ENCODE measurements at places on chromosomes 4 and X.

- DNase-seq, result peak; percentile 5
Measured at GRCh38 chr4:125091-125771, 930 bp downstream of the ZNF718 start.

DNA sequence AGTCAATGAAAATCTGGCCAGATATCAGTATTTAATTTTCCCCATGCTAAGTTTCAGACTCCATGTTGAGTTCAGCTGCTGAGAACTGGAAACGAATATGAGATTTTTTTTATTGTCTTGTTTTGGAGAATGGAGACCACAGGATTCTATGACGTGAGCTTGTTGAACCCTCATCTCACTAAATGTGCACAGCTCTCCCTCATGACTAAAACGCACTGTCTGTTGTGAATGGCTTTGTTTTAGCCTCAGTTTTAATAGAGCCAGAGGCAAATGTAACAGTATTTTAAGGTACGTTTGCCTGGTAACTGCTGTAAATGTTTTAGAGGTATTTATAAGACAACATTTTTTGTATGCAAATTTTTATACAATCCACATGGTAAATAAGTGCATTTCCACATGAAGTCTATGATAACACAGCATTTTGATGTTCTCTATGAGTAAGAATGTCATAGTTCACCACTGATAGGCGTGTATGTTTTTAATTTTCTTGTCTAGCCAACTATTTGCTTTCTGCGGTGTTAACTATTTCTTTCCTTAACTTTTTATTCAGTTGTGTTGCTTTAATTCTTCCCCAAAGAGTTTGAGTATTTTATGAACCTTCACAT lies 1159.3 kb upstream of the TENM3 start:
- no peak for DNase-seq

- DNase-seq, result no peak
Measured at GRCh38 chrX:1027133-1027532, 185.3 kb downstream of the CRLF2 start.

DNA sequence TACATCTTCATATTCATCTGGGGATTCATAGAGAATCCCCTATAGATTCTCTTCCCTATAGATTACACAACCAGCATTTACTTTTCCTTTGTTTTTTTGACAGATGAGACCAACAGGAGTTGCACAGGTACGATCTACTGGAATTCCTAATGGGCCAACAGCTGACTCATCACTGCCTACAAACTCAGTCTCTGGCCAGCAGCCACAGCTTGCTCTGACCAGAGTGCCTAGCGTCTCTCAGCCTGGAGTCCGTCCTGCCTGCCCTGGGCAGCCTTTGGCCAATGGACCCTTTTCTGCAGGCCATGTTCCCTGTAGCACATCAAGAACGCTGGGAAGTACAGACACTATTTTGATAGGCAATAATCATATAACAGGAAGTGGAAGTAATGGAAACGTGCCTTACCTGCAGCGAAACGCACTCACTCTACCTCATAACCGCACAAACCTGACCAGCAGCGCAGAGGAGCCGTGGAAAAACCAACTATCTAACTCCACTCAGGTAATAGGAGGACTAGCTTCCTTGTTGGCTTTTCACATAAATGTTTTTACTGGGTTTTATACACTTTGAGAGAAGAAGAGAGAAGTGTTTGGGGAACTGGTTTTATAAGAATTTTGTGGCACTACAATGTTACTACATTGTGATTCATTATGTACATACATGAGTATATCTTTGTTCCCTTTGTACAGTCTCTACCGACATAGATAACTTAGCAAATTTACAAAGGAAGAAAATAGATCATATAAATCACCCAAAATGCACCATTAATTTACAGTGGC lies 137.2 kb downstream of the DIPK2B start:
- no peak for DNase-seq

- DNase-seq, result no peak
Measured at GRCh38 chr4:78734441-78735162, 41.5 kb upstream of the BMP2K start.

DNA sequence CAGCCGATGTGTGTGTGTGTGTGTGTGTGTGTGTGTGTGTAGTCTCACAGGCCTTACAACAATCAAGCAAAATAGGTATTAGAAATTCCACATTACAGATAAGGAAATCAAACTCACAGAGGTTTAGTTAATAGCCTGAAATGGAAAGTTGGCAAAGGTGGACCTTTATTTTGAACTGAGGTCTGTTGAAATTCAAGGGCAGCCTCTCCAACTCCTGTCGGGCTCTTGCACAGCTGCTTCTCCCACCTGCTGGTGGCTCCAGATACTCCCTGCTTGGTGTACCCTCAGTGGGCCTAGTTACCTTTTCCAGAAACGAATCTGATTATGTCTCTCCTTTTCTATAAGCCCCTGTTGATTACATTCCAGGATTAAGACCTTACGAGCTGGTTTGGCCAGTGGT lies 195.9 kb downstream of the MGST2 start:
- DNase-seq, result no peak

DNA sequence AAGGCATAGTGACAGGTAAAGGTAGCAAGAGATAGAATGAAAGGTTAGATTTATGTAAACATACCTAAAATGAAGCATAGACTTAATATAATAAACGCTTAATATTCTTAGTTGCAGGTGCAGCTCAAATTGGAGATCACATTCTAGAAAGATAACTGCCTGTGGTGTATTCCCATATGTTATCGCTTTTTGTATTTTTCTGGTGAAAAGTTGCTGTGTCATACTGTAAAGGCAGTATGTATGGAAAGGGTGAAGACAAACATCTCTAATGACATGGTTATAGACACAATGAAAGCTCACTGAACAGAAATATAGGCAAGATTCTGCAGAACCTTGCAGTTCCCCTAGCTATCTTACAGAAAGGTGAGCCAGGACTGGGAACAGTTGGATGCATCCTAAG lies 240.3 kb downstream of the DCLK2 start:
- DNase-seq, result no peak

- no peak for DNase-seq
Measured at GRCh38 chr4:57865264-57865663, 755.1 kb upstream of the IGFBP7 start.

DNA sequence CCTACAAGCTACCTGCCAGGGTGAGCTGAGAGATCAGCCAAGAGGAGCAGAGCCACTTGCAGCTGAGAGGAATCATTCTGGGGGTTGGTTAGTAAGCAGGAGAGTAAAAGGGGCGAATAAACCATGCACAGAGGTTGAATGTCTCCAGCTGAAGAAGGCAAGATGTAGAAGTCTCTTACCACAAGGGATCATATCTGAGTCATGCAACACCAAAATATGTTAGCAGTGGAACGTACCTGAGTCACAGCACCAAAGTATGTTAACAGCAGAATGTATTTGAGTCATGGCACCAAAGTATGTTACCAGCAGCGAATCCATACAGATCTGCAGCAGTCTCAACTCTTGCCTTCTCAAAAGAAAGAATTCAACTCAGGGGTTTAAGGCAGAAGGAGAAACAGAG lies 29.9 kb downstream of the C4orf51 start:
- DNase-seq, result peak; percentile 87
